Ureter (tissue), 1 donor: ENCODE measurements at places on chromosomes 7 and 10. TPM values are rescaled to one million over a fixed set of nuclear protein-coding genes. Genes with fewer than 3 reads are reported as not detected.
A peak's percentile ranks its signal among the peaks of the same experiment; 100 is the strongest.

DNA sequence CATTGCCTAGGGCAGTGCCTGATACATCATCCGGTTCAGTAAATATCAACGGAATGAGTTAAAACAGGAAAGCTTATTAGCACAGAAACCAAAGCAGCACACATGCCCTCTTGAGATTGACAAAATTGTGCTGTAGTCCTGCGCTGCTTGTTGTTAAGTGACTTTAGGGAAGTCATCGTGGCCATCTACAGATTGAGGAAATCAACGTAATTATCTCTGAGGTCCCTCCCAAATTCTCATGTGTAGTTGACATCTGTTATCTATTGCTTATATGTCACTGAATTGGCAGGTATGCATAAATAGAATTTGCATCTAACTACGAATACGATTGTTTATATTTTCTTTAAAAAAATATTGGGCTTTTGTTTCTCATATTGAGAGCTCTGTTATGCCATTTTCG is 3.5 kb upstream of the GNB2 start:
- DNase-seq = no peak

DNA sequence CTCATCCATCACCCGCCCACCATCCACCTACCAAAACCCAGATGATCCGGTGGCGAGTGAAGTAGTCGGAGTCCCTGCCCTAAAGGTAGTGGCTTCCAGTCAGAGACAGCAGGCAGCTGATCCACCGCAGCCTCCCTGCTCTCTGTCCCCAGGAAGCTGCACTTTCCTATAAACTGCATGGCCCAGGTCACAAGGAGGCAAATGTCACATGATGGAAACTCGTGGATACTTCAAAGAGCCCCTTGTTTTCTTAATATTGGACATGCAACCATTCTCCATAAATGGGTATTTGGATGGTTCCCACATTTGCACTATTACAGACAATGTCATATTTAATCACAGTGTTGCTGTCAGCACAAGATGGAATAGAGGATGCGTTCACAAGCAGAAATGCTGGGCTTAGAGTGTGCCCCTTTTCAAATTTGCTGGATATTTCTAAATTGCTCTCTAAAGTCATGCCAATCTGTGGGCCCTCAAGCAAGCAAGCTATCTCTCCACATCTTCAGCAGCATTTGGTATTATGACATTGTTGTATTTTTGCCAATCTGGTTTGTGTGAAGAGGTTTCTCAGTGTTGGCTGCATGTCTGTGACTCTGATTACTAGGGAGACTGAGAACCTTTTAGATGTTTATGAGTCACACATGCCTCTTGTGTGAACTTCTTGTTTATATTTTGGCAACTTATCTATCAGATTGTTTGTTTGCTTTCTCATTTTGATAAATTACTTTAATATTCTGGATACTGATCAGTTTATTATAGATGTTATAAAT is 822.0 kb downstream of the TNS3 start:
- no peak for DNase-seq

- no peak for DNase-seq
These were observed 49.5 kb upstream of the ZNF746 start for GRCh38 chr7:149547126-149547525.

DNA sequence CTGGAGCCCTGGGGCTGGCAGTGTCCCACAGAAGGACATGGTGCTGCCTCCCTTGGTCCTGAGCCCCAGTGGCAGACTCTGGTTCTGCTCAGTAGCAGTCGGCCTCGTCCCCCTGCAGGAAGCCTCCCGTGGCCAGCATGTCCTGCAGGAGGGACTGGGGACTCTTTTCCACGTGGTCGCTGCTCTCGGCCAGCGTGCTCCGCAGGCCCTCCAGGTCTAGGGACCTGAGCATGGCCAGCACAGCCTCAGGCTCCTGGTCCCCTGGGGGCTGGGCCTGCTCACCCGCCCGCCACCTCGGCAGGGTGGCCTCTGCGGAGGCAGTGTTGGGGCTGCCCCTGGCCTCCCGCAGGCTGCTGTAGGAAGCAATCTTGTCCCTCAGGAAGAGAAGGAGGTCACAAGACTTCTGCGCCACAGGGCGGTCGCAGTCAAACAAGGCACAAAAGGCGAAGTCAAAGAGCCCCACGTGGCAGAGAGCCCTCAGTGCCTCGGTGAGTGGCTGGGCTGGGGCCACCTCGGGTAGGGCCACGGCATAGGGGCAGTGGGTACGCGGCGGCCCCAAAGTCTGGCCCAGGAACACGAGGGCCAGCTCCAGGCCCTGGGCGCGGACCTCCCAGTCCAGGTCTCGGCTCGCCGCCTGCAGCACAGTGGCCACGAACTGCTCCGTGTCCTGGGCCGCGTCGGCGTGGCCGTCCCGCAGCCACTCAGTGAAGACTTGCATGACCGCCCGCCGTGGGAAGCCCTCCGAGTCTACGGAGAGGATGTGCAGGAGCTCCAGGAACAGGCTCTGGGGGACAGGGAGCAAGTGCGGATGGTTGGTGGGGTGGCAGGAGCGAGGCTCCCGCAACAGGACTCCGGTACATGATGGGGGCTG is 17.1 kb downstream of the BRAT1 start:
- no peak for DNase-seq

DNA sequence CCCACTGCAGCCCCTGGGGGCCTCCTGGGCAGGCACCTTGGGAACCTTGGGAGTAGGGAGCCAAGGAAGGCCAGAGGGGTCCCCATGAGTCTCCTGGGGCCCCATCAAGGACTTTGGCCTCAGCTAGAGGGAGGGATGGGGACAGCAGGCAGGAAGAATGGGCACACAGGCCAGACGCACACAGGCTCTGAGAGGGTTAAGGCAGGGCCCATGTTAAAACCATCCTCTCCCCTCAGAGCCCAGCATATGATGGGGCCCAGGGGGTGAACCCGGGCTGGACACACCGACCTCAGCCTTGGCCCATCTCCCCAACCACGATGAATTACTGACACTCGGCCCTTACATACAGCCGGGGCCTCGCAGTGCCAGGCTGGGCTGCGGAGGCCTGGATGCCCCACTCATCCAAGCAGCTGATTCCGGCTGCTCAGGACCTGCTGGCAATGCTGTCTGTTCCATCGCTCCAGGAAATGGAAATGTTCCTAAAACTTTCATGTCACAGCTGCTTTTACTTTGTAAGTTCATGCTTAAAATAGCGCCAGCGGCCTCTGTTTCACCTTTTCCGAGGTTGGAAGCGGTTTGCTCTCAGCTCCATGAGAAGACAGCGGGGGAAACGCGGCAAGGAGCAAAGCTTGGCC is 17.3 kb upstream of the INPP5A start:
- peak; percentile 69 for DNase-seq

- no peak for DNase-seq
These were observed 25.6 kb downstream of the IRF5 start for GRCh38 chr7:128963327-128963757.

DNA sequence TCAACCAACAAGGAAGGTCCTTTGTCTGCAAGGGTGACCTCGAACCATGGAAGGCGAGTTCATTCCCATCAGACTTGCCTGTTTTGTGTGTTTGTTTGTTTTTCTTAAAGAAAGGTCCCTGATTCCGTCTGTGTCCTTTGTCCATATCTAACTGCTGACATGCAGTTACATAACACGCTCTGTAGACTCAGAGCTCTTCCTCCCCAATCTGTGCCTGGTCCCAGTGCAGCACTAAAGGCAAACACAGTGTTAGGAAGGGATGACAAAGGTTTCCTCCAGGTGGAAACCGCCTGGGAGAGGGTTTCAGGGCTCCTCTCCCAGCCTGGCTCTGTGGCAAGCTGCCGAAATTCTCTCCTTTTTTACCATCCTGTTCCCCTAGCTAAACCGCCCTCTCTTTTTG is 13.4 kb downstream of the JCAD start:
- DNase-seq = no peak

- DNase-seq = no peak
These were observed 25.6 kb downstream of the KIFBP start for GRCh38 chr10:69014171-69014570.

DNA sequence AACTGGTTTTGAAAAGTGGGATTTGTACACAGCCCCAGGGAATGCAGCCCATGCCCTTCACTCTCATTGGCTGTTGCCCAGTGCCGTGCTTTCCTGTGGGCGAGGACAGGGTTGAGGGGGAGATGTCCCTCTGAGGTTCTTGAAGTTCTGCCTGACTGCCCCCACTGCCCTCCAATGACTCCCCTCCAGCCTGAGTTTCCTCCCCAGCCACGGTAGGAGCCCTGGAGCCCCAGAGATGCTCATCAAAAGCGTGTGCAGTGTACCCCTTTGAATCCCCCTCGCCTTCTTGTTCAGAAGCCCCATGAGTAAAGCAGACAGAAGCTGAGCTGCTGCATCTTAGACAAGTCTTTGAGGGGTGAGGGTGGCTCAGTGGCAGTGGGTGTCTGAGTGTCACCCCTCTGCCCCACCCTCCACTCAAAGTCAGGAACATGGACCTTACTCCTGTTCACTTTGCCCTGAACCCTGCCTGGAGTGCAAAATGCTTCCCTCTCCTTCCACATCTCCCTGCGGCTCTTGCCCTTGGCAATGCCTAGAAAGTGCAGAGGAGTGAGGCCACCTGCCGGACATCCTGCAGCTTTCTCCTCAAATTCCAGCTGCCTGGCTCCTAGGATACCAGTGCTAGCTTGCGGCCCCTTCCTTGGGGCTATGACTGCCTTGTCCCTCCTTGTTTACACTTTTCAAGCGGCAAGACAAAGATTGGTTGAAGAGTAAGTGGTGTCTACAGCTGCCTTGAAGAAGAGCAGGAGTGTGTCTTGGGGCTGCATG is 19.9 kb downstream of the FAM241B start:
- DNase-seq = no peak

GRCh38 chr7:116574025-116574822 is 49.4 kb downstream of the CAV1 start:
- DNase-seq = no peak

GRCh38 chr7:26624839-26625238 is 239.6 kb downstream of the SKAP2 start:
- no peak for DNase-seq

DNA sequence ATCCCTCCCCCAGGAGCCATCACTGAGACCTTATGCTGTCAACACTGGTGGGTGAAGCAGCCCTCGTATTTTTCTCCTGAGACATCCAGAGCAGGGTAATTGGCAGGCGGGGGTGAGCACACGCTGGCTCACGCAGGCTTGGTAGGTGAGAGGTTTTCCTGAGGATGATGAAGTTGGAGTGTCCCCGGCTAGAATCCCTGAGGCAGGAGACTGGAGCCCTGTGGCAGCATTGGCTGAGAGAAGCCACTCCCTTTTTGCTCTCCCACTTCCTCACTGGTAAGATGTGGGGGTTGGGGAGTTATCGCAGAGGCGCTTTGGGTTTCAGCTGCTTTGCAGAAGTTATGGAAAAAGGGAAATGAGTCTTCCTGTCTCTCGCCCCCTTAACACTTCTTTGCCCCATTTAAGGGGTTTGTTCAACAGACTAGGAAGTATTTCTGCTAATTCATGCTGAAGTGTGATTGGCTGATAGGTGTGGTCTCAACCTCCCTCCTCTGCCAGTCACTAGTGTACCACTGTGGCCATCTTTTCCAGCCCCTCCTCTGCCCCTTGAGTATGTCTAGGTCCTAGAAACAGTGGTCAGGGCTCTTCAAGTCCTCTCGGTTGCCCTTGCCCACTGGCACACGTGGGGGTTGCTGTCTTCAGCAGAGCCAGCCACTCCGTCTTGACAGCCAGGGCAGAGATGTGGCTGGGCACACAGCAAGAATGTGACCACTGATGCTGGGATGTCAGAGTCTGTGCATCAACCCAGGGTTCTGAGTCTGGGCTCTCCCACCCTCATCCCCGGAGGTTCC is 5.7 kb downstream of the ARPC1B start:
- DNase-seq = no peak

DNA sequence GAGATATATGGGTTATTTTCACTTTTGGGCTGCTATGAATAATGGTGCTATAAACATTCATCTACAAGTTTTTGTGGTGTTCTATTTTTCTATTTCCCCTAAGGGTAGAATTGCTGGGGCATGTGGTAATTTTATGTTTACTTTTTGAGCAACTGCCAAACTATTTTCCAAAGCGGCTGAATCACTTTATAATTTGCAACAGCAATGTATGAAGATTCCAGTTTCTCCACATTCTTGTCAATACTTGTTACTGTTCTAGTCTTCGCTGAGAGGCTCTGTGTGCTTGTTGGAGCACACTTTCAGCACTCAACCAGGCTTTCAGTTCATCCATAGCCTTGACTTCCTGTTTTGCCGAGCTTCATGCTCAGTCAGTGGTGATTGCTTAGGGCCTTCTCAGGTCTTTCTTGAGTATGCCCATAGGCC is 39.0 kb downstream of the ADK start:
- no peak for DNase-seq

GRCh38 chr10:34155812-34156211 is 659.3 kb downstream of the PARD3 start:
- no peak for DNase-seq

DNA sequence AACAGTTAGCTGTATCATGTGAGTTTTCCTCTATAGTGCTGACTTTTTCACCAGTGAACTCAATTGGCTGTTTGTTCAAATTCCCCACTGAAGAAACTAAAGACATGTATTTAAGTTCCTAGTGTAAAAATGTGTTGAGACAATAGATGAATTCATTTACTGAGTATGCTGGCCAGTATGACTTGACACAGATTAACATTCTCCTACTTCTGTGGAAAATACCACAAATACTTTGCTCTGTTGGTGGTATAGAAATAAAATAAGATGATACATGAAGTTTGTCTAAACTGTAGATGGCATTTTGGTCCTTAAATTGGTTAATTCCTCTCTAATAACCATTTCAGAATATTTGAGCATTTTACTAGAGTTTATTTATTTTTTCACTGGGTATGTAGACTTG is 227.7 kb upstream of the TEX47 start:
- DNase-seq = no peak

GRCh38 chr7:18754766-18755165 is 259.2 kb downstream of the HDAC9 start:
- DNase-seq = no peak

DNA sequence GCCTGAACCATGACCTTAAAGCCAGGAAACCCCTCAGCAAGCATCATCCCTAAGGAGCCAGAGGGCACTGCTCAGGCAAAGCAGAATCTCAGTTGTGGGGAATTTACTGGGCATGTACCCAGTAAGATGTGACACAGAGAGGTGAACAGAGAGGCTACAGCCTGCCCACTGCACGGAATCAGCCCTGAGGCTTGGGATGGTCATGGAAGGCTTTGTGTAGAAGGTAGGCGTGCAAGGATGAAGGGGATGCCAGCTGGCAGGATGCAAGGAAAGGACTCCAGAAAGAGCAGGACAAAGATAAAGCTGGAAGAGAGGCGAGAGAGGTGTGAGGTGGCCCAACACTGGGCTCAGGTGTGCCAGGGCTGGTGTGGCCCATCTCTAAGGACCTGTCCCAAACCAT is 2.4 kb upstream of the AIFM2 start:
- DNase-seq = peak; percentile 22

MSANTD7 gene
- total RNA-seq = 14.4 TPM

MMD2 gene
- total RNA-seq = not detected

AOAH gene
- total RNA-seq = 12.3 TPM

PAX2 gene
- total RNA-seq = 0.52 TPM

NSUN5 gene
- total RNA-seq = 23.8 TPM

CALML3 gene
- not detected for total RNA-seq

DGKI gene
- 3.3 TPM for total RNA-seq

SVOPL gene
- total RNA-seq = 2.1 TPM

ABCC2 gene
- total RNA-seq = 1.5 TPM

WBP1L gene
- total RNA-seq = 55.2 TPM

LRRD1 gene
- total RNA-seq = not detected

WEE2 gene
- not detected for total RNA-seq

IRF5 gene
- 32.0 TPM for total RNA-seq
